GM23248 (cell line): ENCODE measurements at places on chromosomes 3 and 15. TPM values are rescaled to one million over a fixed set of nuclear protein-coding genes. Genes with fewer than 3 reads are reported as not detected.

- H3K27ac ChIP-seq: peak overlapping the region; percentile 28
- peak; percentile 66 for DNase-seq
- peaks cover 9% of the 10 kb centered on the region for H3K4me1 ChIP-seq
- no peaks in the 10 kb centered on the region for H3K36me3 ChIP-seq
- H3K4me3 ChIP-seq: peak overlapping the region; percentile 62
Observed at GRCh38 chr3:141796889-141797781, 33.9 kb downstream of the GRK7 start.

DNA sequence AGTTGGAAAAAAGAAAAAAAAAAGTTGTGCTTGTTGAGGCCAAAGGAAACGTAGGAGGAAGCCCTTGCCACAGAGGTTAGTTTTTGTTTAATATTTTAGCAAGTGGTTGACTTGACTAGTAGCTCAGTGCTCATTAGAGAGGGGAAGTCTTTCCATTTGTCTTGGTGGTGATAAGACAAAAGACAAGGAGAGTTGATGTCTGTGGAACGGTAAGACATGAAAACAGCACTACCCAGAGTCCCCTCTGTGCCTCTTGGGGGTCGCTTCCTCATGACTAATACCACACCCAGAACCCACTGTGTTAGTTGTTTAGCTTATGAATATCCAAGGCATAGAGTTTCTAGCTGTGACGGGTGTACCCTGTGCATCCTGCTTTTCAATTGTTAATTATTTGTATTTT, 211.4 kb downstream of the ITPR1 start:
- no peaks in the 10 kb centered on the region for H3K36me3 ChIP-seq
- no peak overlapping the region for H3K27ac ChIP-seq
- peaks cover 5% of the 10 kb centered on the region for H3K4me1 ChIP-seq
- no peak overlapping the region for H3K4me3 ChIP-seq
- DNase-seq: no peak

- no peak overlapping the region for H3K4me3 ChIP-seq
- peaks cover 3% of the 10 kb centered on the region; the same call in 1 of the 2 replicates for H3K27me3 ChIP-seq
- DNase-seq: peak; percentile 44
- no peaks in the 10 kb centered on the region for H3K36me3 ChIP-seq
Observed at GRCh38 chr15:57586661-57587424, 4.9 kb upstream of the MYZAP start.

C3orf49 gene
- total RNA-seq: not detected in 2 replicates

PLA2G4D gene
- total RNA-seq: not detected in 2 replicates
